GDM1 (cell line): ENCODE measurements at places on chromosomes 6 and 20.

- DNase-seq = no peak
Measured at GRCh38 chr20:63117151-63117550, 98.8 kb downstream of the YTHDF1 start.

GRCh38 chr6:20437639-20438038 lies 36.0 kb downstream of the E2F3 start:
- DNase-seq = no peak

DNA sequence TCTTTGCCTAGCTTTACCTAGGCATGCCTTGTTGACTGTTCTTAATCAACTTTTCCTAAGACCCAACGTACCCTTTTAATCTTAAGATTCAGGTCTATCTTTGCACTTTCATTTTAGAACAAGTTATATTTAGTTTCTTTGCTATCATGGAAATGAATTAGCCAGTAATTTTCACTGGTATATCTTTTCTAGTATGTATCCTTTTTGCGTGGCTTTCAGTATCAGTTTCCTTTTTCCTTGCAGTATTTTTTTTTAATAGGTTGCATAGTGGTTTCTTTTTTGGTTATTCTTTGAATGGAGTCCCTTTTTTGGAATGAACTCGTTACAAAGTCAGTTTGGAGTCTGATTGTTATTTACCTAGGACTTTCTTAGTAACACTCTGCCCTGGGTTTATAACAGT lies 7.3 kb downstream of the ANKEF1 start:
- DNase-seq = no peak

DNA sequence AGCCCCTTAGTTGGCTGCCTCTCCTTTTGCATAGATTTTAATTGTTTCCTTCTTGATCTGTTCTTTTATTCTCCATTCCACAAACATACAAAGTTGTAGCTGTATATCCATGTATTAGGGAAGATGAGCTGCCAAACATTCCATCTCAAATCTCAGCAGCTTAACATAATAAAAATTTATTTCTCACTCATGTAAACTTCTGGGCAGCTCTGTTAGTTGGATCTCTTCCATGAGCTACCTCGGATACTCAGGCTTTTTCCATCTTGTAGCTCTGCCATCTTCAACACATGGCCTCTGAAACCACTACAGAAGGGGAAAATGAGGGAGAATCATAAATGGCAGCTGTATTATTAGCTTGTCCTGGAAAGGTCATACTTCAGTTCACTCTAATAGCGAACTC lies 149.4 kb upstream of the BMP2 start:
- no peak for DNase-seq

DNA sequence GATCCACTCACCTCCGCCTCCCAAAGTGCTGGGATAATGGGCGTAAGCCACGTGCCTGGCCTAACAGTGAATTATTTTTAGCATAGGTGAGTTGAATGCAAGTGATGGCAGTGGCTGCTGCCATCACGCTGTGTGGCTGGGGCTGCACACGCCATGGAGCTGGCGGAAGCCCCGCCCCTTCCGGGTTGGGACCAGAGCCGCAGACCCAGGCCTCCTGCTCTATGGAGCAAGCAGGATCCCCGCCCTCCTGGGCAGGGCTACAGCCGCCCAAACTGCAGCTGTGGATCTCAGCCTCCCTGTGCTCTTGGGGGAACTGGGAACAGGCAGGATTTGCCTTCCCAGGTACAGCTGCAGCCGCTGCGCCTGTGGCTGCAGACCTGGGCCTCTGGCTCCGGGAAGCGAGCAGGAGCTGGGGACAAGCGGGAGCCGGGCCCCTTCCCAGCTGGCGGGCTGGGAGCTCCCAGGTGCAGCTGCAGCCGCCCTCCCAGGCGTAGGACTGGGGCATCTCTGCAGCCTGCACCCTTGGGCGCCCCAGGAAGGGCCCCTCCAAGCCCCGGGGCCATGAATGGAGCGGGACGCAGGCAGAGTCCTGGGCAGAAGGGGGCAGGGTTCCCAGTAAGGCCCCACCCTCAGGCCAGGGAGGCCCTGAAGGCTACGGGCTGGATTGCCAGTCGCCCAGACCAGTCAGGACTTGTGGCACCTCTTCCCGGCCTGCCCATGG lies 30.9 kb upstream of the SLA2 start:
- DNase-seq = no peak

- no peak for DNase-seq
Measured at GRCh38 chr6:146041282-146041681, 12.4 kb downstream of the GRM1 start.

DNA sequence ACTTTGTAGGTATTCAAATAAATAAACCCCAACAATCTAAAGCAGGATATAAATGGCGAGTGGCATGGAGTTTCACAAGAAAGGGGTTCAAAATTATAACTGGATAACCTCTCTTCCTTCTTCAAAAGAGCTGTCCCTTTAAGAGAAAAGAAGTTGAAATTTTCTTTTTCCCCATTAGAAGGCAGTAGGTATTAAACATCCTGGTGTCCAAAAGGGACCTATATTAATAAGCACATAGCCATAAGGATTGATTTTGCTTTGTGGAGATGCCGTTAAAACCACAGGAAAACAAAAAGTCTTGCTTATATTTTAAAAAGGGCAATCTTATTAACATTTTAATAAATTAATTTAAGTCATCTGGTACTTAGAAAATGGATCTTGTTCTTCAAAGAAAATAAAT lies 76.5 kb downstream of the LYRM4 start:
- no peak for DNase-seq

DNA sequence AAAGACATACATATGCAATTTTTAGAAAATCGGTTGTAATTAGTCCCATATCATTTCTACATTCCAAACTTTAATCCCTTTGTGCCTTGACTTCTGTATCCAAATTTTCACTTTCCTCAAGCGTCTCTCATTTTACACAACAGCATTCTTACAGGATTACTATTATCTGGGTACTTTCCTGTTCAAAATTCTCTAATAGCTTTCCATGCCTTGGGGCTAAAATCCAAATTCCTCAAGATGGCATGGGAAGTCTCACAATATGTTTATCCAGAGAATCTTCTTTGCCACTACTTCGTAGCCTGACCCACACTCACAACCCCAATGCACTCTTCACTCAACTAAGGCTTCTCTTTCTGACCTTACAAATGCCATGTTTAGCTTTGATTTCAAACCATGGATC lies 125.0 kb downstream of the TBX18 start:
- no peak for DNase-seq

DNA sequence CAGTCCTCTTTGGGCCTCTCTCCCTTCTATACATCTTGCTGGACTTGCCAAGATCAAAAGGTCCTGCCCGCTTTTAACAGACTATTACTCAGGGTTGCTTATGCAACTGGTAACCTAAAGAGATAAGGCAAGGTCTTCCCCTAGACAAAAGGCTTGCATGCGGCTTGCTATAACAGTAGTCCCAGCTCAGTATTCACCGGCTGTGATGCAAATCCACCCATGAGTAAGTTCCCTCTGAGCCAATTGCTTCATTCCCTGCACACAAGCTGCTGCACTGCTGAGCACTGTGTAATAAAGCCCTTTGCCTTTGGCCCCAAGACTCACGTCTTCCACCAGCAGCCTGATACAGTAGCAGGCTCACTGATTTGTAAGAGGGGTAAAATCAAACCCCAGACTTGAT lies 363.8 kb downstream of the PRKN start:
- no peak for DNase-seq
